SK-MEL-5 (cell line): ENCODE measurements at places on chromosomes 13 and 19.

DNA sequence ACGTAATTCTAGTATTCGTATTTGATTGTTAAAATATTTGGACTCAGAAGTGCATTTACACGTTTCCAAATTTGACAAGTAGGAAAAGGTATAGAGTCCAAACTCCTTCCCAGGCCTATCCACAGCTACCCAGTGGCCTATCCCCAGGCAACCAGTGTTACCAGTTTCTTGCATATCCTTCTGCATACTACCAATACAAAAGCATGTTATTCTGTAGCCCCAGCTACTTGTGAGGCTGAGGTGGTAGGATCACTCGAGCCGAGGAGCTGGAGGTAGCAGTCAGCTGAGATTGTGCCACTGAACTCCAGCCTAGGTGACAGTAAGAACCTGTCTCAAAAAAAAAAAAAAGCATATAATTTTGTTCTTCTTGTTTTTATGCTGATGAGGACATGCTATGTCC is 67.1 kb downstream of the LRCH1 start:
- DNase-seq: no peak

GRCh38 chr13:66071608-66072007 is 1158.5 kb downstream of the PCDH9 start:
- peak; percentile 75 for DNase-seq

DNA sequence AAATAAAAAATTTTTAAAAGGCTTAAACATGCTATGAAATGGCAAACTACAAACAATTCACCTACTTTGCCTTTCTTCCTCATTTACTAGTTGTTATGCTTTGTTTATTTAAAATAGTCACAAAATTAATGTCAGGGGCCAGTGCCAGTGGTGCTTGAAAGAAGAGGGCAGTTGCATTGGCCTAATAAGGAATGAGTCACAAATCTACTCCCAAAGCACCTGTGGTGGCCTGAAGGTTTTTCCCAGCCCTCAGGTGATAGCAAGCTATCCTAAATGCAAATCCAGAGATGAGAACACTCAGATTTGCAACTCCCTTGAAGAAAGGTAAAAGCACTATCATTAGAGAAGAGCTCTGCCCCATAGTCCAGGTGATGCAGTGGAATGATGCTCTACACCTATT is 103.6 kb downstream of the MBNL2 start:
- DNase-seq: no peak

DNA sequence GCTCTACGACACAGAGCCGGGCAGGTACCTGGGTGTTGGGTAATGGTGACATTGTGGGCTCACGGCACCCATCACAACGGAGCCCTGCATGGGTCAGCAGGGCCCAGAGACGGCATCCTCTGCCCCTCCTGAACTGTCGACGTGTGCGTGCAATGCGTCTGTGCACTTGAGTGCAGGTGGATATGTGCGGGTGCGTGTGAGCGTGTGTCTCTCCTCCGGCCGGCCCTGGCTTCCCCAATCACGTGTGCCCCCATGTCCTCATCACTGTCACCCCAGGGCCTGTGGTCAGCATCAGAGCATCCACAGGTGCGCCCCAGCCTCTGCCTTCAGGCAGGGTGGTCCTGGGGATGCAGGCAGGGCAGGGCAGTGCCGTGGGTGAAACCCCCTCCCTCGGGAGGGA is 37.2 kb upstream of the TPM4 start:
- DNase-seq: no peak

GRCh38 chr13:99165753-99166587 is 34.7 kb upstream of the UBAC2 start:
- no peak for DNase-seq

DNA sequence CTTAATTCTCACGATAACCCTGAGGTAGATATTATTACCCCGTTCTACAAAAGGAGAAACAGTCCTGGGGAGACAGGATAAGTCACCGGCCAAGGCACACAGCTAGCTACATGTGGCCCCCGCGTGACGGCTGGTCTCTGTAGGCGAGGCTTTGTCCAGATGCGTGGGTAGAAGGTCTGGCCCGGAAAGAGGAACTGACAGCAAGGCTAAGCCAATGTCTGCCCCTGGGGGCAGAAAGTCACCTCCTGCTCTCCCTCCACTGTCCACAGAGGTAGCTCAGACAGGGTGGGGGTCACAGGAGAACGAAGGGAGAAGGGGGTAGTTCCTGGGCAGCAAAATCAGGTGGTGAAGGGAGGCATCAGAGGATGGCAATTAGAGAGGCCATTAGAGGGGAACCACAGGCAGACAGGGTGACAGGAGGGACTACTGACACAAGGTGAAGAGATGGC is 1.8 kb downstream of the APOC4 start:
- peak; percentile 65 for DNase-seq

DNA sequence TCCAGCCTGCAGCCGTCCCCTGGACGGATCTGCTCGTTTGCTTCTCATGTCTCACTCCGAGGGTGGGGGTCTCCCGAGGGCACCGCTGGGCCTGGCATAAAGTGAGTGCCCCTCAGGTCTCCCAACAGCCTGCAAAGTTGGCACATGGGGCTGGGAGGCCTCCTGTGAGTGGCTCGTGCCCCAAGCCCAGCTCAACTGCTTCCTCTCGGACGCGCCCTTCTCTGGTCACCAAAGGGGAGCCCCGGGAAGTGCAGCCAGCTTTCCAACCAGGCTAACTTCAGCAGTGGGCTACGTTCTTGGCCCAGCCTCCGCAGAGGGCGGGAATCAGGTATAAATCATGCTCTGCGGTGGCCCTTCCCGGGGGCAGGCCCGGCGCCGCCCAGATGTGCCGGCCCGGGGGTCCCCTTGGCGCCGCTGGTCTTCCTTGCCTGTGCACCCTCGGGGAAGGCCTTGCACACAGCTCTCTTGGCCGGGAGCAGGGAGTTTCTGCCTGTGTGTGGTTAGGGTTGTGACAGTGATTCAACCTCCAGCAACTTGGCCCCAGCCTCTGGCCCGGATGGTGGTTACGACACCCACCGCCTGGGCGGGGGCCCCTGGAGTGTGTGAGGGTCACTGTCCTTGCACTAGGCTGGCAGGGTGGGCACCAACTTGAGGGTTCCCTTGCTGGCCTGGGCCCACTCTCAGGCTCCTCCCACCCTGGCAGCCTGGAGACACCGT is 20.7 kb downstream of the CEBPG start:
- DNase-seq: no peak

- DNase-seq: no peak
These were observed 23.8 kb downstream of the VAV1 start for GRCh38 chr19:6796278-6796677.

- DNase-seq: no peak
These were observed 506 bp upstream of the AP1M1 start for GRCh38 chr19:16197188-16197621.

- DNase-seq: peak; percentile 23
These were observed 169.7 kb downstream of the KLF5 start for GRCh38 chr13:73228546-73228945.

GRCh38 chr13:111122631-111123030 is 7.5 kb downstream of the ARHGEF7 start:
- no peak for DNase-seq

DNA sequence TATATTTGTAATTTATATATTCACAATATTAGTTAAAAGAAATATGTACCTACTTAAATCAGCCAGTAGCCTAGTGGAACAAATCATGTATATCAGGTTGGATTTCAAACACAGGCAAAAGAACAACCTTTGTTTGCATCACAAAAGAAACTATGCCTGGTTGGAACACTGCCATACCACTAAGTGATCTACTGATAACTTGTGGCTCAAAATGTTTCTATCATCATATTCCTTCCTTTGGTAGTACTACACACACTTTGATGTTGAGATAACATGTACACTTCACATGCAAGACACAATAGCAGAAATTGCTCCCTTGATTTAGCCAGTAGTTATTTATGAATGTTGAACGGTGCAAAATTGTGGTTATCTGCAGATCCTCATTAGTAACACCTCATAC is 146.0 kb upstream of the GPC6 start:
- no peak for DNase-seq

- no peak for DNase-seq
These were observed 29.1 kb upstream of the DCLK1 start for GRCh38 chr13:36160297-36160696.

DNA sequence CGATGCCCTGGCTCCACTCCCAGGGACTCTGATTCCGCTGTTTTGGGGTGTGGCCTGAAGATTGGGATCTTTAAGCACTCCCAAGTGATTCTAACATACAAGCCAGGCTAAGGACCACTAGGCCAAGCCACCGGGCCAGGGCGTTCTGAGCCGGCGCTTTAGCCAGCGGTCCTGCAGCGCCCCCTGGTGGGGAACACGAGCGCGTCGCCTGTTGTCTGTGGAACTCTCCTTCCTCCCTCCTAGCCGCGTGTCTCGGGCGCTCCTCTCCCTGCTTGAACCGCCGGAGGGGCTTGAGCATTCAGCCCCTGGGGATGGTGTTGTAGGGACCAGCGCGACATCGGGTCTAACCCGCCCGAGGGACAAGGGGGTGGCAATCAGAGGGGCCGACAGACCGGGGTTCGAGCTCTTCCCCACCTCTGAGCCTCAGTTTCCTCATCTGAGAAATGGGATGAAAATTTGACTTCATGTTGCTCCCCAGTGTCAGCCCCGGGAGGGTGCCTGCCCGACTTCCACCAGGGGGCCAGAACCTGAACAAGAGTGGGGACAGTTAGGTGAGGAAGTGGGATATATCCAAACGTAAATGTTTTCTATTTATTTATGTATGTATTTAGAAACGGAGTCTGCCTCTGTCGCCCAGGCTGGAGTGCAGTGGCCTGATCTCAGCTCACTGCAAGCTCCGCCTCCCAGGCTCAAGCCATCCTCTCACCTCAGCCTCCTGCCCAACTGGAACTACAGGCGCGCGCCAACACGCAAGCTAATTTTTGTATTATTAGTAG is 18.0 kb upstream of the PNMA8B start:
- peak; percentile 77 for DNase-seq

DNA sequence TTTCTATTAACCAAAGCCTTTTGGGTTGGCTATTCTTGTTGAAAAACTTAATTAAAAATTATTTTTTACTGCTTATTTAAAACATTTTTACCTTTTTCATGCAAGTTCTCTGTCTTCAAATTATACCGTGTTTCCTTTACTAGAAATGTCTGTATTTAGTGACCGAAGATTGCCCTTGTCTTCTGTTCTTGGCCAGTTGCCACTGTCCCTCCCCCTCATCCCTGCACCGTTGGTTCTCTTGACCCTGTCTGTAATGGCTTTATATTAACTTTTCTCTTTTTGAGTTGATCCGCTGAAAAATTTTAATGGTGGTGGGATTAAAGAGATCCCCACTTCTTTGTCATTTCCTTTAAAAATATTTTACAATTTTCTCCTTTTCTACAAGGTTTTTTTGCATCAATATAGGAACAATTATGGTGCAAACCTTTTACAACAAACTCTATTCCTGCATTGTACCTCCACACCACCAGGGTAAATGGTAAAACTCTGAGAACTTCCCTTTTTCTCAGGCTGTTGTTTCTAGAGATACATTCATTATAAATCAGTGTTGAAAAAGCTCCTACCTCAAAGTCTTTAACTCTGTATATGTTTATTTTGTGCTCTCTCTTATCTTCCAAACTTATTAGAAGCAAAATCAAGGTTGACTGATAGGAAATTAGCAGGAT is 12.9 kb upstream of the RNF113B start:
- no peak for DNase-seq

GRCh38 chr13:33193428-33193974 is 92.1 kb downstream of the STARD13 start:
- DNase-seq: no peak

DNA sequence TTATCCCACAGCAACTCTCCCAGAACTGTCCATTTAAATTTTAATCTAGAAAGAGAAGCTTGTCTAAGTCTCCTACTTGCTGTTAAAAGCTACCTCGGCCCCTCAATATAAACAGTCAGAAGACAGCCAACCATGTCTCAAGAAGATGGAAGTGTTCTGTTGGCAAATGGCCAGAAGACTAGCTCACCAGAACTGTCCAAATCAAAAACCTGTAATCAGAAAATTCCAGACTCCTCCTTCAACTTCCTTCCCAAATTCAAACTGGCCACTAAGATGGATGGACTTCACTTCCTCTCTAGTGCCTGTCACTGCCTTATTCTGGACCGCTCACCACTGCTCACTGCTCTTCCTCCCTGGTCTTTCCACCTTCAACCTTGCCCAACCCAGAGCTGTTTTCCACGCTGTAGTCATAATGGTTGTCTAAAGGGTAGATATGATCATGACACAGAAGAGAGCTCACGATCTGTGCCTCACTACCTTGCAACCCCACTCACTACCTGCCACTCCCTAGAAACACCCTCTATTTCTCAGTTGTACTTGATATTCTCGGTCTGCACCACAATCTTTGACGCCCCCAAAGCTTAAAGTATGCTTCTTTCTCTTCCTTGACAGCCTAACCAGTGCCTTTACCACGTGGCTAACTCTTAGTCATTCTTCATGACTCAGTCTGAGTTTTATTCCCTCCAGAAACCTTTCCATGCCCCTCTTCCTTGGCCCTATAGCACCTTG is 9.2 kb downstream of the FGF14 start:
- DNase-seq: no peak

GRCh38 chr13:48578516-48579164 is 45.8 kb upstream of the RCBTB2 start:
- DNase-seq: no peak

GRCh38 chr19:30682999-30683536 is 310.9 kb downstream of the ZNF536 start:
- DNase-seq: peak; percentile 64

- no peak for DNase-seq
These were observed 56.6 kb upstream of the FLT1 start for GRCh38 chr13:28551498-28551895.

DNA sequence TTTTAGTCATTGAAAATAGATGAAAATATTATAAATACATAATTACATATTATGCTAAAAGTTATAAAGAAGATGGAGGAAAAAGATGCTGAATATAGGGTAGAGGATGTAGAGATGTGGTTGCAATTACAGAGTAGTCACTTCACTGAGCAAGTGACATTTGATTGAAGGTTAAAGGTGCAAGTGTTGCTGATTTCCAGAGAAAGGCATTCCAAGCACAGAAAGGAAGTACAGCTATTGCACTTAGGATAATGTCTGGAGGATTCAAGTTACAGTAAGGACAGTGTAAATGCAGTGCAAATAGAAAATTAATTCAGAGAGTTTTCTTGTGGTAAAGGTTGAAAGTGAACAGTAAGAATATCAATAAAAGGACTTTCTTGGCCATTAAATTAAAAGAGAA is 1721.8 kb downstream of the PCDH9 start:
- no peak for DNase-seq

DNA sequence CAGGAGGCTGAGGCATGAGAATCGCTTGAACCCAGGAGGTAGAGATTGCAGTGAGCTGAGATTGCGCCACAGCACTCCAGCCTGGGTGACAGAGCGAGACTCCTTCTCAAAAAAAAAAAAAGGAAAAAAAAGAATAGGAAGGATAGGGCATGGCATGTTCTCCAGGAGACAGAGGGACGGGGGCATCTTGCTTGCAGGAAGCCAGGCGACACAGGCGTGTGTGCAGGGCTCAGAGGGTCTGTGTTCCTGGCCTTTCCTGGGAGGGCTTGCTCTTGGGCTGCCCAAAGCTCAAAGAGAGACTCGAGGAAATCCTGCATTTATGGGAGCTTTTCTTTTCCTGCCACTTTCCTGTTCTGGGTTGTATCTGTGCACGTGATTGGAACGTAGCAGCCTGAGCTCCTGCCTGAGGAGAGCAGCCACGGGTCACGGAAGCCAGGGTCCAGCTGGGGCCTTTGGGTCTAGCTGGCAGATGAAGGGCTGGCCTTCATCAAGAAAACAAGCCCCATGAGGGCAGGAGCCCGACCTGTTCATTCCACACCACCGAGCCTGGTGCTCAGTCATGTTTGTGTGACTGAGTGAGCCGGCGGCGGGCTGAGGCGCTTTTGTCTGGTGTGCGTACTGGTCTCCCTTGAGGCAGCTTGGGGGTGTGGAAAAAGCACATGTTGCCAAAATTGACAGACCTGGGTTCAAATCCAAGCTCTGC is 44.5 kb downstream of the CAPN12 start:
- no peak for DNase-seq
